ENCODE measurements at places on chromosomes 6 and 20.

- DNase-seq: no peak
Observed at GRCh38 chr6:125302840-125303511, 1.2 kb upstream of the HDDC2 start.

DNA sequence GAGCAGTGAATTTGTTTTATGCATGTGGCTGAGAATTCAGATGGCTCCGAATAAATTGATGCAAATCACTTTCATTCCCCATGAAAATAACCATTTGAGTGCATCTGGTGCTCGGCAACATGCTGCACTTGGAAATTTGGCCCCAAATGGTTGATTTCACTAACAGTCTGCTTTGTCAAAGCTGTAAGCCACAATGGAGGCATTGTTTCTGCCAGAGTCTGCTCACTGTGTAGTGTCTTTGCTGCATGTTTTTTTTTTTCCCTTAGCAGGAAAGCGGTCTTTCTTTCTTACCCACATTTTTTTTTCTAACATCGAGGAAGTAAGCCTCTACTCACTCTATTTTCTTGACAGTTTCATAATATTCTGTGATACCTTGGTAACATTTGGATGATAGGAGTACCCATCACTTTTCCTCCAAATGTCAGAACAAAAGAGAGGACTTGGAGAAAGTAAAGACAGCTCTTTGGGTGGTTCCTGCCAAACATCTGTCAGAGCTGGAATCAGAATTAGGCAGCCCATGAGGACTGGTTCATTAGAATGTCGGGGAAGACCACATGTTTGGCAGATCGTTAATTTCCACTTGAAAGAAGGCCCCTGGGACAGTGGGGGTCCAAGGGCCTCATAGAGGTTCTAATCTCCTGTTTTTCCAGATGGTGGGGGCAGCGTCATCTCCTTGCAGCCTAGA is 149.5 kb downstream of the DOK5 start:
- DNase-seq: no peak

- no peak for DNase-seq
Observed at GRCh38 chr20:46558511-46558959, 8.1 kb upstream of the OCSTAMP start.

DNA sequence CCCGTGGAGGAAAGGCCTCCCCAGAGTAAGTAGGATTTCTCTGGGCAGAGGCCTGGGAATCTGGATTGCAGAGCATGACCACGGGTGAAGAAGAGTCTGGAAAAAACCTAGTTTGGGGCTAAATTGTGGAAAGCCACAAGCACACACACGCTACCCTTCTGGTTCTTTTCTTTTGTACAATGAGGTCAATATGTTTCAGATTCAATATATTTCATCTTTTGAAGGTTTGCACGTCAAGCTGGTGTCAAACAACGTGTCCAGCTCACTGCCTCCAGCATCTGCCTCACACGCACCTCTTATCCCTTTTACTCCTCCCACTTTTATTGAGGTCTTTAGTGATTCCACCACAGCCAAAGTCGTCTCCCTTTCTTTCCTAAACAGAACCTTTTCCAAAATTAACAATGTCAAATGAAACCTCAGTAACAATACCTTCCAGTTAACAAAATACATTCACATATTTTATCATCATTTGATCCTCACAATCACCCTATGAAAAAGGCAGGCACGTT is 773 bp upstream of the EPB41L2 start:
- no peak for DNase-seq

- DNase-seq: no peak
Observed at GRCh38 chr20:44083220-44083933, 103.6 kb downstream of the JPH2 start.

DNA sequence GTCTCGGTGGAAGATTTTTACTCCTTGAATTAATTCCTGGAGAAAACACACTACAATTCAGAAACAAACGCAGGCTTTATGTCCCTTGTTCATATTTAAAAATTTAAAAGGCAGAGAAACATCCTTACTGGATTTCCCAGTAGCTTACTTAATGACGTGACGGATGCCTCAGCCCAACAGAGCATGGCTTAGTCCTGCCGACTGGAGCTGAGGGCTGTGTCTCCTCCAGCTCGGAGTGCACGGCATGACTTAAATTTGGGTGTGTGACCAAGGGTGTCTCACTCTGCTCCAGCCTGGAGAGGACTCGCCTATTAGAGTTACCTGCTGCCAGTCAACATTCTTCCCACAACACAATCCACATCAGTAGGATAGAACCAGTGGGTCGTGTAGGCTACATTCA is 107.1 kb downstream of the PSMB1 start:
- no peak for DNase-seq

- no peak for DNase-seq
Observed at GRCh38 chr20:35151736-35152135, 4.6 kb upstream of the EDEM2 start.

DNA sequence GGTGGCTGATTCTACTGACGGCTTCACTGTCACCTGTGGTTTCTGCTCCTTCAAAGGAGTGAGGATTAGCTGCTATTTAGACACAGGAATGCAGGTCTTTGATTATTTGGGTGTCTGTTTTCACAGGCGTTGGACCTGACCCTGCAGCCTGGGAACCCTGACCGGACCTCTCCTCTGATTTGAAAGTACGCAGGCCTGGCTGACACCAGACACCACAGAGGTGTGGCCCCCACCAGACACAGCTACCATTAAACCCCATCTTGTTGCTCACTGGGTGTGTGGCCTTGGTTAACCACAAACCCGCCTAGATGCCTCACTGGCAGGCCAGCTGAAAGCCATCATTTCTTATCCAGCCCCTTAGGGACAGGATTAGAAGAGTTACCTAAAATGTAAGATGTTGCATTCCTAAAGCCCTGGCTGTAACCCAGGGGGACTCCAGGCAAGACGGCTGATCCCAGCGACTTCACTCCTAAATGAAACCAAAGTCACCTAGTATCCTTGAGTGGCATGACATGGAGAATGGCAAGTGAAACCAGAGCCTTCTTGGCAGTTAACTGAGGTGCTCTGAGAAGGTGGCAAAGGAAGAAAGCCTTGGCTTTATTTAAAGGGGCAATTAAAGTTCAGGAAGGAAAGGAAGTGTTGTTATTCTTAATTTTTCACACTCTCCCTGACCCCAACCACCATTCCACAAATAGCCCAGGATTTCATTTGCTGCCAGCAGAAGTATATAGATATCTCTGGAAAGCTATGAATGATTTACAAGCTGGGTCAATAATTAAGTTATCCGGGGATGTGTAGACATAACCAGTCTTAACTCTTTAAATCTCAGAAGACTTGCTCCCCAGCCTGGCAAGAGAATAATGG is 169.9 kb downstream of the QRSL1 start:
- peak; percentile 53 for DNase-seq

DNA sequence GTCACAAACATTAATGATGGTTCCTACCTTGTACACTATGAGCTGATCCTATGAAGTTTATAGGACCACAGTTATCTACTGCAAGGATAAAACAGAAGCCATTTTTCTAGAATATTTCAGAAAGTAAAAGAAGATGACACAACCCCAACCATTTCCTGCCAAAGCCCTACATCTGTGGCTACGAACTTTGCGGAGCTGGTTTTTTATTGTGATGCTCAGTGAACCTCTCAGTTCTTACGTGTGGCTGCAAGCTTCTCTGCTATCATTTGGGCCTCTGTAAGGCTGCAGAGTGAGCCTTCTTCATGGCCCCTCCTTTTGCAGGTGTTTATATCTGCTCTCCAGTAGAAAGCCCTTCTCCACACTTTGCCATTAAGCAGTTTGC is 17.8 kb upstream of the TAGAP start:
- no peak for DNase-seq

DNA sequence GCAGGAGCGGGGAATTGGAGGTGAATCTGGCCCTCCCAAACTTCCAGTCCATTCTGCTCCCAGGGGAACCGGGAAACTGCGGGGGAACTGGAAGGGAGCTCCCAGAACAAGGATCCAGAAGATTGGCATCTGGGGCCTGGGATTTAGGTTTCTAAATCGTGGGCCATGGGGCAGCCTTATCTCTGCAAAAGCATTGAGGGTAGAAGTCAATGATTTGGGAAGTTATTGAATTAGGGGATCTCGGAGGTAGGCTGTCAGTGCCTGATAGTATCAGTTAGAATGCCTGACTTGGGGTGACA is 45.1 kb downstream of the HNF4A start:
- DNase-seq: no peak

GRCh38 chr6:33212857-33213165 is 4.5 kb downstream of the RING1 start:
- no peak for DNase-seq

DNA sequence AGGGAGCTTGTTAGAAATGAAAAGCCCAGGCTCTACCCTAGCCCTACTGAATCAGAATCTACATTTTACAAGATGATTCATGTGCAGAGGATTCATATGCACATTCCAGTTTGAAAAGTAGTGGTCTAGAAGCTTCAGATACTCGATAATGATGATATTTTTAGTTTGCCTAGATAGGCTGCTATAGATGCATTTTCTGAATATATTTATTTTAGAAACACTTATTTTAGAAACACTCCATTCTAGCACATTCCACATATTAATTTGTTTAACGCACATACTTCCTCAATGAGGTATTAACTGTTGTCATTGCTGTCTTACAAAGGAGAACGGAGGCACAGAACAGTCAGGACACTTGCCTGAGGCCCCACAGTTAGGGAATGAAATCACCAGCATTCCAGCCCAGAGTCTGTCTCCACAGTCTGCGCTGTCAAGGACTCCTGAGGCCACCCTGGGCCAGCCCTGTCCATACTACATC is 64.4 kb downstream of the SNAP25 start:
- DNase-seq: no peak

DNA sequence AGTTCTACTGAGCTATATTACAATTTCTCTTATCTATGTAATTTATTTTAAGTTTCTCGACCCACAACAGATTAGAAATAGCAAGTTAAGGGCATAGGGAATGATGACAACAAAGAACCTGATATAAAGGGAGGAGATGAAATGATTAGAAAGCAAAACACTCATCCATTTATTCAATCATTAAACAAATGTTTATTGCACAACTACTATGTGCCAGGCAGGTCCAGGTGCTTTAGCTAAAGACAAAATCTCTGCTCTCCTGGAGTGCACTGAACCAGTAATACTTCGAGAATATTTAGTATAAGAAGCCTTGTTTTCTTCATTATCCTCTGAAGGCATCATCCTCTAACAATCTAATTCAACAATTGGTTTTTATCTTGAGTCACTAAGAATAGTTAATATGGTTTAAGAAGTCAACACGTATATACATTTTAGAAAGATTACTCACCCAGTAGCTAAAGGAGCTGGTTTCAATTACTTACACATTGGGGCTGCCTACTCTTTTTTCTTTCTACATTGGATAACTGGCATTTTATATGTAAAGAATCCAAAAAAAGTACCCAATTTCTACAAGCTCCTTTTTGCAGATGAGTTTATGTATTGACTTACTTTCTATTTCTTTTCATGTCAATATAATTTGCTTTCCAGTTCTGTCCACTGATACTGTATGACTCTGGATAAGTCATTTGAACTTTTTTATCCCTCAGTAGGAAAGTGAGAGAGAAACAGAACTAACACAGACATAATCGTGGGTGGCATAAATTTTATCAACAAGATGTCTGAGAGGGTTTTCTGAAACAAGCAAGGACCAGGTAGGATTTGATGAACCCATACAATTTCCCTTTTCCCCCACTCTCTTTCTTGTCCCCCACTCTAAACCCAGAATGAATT is 312.6 kb downstream of the CLIC5 start:
- no peak for DNase-seq

- no peak for DNase-seq
Observed at GRCh38 chr6:122438975-122439374, 32.6 kb downstream of the SERINC1 start.

DNA sequence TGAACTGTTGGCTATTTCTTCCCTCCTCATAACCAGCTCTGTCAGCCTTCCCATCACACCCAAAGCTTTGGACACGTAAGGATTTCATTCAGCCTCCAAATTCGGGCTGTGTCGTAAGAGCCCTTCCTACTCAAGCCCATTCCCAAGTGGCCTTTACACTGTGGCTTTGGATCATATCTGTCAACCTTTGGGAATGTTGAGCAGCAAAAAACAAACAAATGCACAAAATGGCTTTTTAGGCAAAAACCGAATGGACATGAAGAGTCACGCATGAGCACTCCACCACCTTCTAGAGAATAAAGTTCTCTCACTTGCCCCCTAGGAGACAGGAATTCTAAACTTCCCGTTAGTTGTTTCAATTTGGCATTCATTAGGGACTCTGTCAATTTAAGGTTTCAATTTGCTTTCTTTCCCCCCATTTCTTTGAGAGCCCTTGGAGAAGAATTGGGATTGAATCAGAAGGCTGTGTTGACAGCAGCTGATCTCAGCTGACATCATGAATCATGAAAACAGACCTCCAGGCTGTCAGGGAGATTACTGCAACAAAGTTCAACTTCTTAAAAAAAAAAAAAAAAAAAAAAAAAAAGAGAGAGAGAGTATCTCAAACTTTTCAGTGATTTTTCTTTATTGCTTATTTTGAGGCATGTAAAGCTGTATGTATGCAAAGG is 110.3 kb downstream of the BCAS1 start:
- no peak for DNase-seq

DNA sequence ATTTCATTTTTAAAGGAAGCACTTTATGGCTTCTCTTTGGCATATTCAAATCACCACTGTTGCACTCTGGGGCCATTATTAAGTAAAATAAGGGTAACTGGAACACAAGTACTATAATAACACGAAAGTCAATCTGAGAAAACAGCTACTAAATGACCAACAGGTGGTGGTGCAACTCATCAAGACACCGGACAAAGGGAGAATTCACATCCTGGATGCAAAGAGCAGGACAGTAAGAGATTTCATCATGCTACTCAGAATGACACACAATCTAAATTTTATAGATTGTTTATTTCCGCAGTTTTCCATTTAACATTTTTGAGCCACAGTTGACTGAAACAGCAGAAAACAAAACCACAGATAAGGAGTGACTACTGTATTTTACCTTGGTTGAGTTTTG is 27.6 kb upstream of the LY86 start:
- no peak for DNase-seq

DNA sequence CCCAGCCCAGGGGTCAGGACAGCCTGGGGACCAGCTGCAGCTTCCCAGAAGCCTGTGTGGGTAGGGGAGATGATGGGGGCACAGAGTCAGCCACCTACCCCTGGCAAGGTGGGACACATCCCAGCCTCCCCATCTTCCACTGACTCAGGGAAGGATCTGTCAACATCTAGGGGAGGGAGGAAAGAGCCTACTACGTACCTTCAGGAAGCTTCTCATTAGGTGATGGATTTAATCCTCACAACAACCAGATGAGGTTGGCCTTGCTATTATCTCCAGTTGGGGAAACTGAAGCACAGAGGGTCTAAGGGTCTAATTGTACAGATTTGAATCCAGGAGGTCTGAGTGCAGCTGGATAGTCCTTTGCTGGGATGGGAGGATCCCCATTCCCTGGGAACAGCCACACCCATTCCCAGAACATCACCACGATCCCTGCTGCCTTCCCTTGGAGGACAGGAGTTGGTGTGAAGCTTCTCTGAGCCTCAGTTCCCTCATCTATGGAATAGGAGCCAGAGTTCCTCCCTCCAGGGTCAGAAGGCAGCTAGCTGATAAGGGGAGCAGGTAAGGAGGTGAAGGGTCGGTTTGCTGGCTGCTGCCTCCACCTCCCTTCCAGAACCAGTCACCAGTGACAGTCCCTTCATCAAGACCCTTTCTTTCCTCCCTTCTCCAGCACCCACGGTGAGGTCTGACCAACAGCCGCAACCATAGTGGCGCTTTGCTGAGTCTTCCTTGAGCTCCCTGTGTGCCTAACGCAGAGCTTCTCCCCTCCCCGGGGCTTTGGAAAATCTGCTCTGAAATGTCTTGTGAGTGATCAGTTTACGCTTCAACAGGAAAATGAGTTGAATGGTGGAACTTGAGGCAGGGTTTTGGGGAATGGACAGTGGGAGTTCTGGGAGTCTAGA is 56.8 kb downstream of the CEBPB start:
- no peak for DNase-seq

GRCh38 chr6:34511214-34511914 is 44.8 kb downstream of the SPDEF start:
- no peak for DNase-seq
